AG09309 (cell line): ENCODE measurements at places on chromosomes 11 and 22.
A peak's percentile ranks its signal among the peaks of the same experiment; 100 is the strongest.

DNA sequence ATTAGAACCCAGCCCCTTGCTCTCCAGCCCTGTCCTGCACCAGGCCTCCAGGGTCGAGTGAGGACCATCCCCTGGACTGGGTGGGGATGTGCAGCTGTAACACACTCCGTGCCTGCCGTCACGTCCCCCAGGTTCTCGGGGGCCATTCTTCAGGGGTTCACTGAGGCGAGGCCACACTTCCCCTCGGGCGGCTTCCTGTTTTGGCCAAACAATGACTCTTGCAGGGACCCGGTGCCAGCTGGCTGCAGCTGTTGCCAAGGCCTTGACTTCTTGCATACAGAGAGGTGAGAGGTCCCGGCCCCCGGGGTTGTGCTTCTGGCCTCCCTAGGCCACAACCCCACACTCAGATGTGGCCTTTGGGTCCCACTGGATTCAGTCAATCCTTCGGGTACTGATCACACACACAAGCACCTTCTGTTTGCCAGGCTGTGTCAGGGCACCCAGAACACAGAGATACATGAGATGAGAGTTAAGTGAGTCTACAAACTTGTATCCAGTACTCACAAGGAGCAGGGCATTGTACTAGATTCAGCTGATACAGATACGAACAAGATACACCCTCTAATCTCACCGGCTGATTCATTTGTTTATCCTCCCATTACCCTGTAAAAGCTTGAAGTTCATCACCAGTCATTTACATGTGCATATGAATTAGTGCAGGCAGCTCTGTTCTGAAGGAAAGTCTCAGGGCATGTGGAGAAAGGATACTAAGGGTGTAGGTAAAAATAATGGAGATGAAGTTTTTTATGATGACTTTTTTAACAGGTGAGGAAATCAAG lies 32.9 kb downstream of the LRRC32 start:
- DNase-seq = no peak

DNA sequence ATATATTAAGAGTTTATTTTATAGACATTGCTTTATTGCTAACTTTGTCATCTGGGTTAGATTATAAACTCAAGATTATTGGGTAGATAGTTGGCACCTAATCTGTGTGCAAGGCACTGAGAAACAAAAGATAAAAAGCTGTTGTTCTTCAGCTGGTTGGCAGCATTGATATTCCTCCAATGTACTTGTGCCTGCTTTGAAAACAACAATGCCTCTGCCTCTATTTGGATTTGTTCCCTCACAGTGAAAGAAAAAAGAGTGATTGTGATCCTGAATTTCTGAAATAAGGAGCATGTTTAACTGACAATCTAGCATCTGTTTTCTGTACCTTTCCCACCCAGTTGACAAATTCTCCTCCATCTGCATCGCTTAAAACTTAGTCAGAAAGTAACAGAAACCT lies 98.3 kb downstream of the TYR start:
- no peak for DNase-seq

DNA sequence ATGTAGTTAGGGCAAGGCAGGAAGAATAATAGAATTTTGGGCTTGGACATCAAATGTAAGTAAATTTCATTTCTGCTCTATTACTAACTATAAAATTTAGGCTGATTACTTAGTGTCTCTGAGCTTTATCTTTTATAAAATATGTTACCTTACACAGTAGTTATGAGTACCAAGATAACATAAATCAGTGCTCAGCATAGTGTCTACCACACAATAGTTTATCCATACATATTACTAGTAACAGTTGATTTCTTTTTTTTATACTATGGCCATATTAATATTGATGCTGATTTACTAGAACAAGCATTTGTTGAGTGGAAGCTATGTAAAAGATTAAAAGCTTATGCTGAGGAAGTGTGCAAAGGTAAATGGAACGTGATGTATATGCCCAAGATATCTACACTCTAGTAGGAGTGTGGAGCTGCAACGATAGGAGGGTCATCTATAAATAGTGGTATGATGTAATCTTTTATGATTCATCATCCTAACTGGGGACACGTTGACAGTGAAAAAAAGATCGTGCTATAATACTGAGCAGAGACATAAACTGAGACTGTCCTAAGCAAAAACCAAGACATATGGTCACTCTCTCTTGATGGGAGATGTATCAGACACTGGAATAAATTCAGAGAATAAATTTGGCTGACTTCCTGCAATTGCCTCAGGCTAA lies 8.7 kb upstream of the SLC5A12 start:
- DNase-seq = no peak

GRCh38 chr11:75432911-75433321 lies at the start of gene KLHL35:
KLHL35 (minus strand) TSS chr11:75433203; CDS start chr11:75430629, 2,574 bp downstream.
- no peak for DNase-seq

- no peak for DNase-seq
These were observed 450.5 kb upstream of the CCDC90B start for GRCh38 chr11:83736684-83737083.

DNA sequence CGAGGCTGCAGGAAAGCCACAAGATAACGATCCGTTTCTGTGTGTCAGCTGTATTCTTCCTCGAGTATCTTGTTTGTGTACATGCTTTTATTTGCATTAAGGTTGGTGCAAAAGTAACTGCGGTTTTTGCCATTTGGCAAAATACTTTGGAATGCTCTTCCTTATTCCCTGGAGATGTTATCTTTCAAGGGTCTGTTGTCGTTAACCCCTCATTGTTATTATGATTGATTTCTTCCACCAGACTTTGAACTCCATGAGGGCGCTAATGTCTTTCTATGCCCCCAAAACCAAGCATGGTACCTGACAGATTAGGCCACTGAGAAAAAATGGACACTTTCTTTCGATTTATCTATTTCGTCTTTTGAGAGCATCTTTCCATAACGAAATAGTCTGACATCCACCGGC lies 563 bp upstream of the PSMA1 start:
- DNase-seq = no peak

GRCh38 chr22:30649430-30650007 lies 13.9 kb downstream of the SLC35E4 start:
- no peak for DNase-seq

DNA sequence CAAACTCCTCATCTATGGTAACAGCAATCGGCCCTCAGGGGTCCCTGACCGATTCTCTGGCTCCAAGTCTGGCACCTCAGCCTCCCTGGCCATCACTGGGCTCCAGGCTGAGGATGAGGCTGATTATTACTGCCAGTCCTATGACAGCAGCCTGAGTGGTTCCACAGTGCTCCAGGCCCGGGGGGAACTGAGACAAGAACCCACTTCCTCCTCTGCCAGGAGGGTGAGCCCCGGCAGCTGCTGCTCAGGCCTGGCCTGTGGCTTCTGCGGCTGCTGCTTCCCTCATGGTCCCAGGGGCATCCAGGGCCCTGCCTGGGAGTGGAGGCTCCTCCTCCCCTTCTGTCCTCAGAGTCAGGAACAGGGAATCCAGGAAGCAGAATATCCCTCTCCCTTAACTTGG lies 98.4 kb downstream of the ZNF280B start:
- no peak for DNase-seq

DNA sequence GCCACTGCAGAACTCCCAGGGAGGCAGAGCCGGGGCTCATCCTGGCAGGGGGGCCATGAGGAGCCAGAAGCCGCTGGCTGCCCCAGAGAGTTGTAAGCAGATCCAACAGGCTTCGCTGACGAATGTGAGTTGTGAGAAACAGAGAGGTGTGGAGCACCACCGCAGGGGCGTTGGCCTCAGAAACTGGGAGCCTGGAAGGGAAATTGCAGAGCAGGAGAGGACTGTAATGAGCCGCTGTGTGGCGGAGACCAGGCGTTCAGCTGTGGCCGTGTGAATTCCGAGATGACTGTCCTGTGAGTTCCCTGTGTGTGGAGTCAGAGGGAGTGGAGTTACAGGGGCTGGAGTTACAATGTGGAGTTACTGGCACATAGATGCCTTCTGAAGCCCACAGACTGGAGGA lies 27.7 kb upstream of the ETS1 start:
- no peak for DNase-seq

DNA sequence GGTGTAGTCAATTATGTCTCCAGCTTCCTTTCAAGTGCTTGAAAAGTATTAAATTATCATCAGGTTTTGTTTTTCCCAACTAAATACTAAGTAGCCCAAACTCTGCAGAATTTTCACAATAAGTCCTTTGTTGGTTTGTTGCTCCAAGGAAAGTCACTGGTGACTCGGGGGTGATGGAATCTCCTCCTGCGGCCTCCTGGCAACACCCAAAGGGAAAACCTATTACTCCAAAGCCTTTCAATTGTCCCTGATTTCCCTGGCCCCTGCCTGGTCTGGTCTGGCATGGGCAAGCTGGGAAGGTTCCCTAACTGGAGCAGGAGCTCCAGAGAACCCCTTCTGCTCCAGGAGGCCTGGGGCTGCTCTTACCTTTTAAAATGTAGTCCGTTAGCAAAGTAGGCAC lies 47.9 kb downstream of the FEZ1 start:
- DNase-seq = no peak

GRCh38 chr11:77142091-77142975 lies 14.3 kb downstream of the MYO7A start:
- no peak for DNase-seq

- DNase-seq = no peak
These were observed 30.9 kb downstream of the OR4D9 start for GRCh38 chr11:59542142-59542810.

DNA sequence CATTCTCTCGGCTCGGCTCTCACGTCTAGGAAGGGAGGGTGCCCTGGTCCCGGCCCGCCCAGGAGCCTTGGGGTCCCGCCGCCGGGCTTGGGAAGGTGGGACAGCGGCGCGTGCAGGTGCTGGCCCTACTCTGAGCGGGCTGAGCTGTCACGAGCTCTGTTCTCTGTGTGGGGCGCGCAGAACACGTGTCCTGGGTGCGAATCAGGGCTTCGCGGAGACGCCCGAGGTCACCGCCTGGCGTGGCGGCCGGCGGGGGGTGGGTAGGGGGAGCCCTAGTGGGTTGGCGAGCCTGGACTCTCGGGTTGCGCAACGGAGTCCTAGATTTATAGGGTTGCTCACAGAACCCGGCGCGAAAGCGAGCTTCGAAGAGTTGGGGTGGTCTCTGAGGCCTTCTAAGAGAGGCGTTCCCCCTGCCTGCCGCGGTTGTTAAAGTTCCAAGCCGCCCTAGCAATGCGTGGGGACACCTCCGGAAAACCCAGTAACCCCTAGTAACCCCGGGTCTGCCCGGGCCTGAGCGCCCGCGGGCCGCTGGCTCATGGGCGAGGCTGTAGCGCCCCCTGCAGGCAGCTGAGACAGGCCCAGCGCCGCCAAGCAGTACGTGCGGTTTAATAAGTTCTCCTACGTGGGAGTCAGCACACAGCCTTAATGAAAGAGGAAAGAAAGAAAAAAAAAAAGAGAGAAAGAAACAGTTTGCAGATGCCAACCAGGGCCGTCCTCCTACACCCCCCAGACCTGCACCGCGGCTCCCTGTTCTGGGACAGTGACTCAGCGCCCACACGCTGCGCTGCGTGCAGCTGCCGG lies 2.7 kb downstream of the ADM start:
- DNase-seq = no peak

DNA sequence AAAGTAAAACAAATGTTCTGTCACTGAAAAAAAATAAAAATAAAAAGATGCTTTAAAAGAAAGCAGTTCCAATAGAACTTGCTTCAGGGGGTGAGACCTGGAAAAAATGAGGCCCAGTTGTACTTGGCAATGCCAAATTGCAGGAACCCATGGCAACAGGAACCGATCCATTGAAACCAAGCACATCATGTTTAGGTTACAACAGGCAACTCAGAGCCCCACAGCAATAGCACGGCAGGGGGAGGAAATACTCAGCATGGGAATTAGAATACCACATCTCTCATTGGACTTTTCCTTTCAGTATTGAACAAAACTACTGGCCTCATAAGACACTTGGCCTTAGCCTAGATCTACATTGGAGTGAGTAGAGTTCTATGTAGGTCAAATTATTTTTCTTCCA lies 84.3 kb downstream of the MSANTD4 start:
- DNase-seq = no peak

DNA sequence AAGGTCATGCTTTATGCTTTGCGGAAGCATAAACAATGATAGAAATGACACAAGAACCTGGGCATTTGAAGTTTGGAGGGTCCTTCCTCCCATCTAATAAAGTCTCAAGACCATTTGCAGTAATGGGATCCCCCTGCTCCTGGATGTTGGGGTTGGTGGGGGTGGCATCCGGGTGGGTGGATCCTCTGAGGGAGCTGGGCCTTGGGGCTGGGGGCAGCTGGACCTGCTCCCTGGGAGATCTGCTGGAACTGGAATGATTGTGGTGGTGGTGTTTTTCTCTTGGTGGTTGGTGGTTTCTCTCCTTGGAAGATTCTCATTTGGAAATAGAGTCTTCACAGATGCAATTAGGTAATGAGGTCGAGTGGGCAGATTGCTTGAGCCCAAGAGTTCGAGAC lies 2.2 kb upstream of the NAP1L4 start:
- DNase-seq = no peak

GRCh38 chr11:33753304-33753967 lies 17.2 kb upstream of the CD59 start:
- DNase-seq = no peak

GRCh38 chr11:118212781-118213191 lies 12.0 kb downstream of the JAML start:
- DNase-seq = no peak

GRCh38 chr11:67389477-67389876 lies 2.3 kb upstream of the RAD9A start:
- no peak for DNase-seq

DNA sequence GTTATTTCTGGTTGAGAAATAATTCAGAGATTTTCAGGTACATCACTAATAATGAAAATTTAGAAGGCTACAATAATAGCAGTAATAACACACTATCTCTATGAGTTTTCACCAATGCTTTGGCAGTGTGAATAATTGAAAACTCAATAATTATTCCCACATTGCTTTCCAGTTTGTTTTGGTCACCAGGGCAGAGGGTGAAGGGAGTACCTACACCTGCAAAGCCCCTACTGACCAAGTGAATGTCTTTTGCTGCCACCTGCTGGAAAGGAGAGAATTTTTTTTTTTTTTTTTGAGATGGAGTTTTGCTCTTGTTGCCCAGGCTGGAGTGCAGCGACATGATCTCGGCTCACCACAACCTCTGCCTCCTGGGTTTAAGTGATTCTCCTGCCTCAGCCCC lies 3.2 kb downstream of the NELL1 start:
- DNase-seq = no peak

DNA sequence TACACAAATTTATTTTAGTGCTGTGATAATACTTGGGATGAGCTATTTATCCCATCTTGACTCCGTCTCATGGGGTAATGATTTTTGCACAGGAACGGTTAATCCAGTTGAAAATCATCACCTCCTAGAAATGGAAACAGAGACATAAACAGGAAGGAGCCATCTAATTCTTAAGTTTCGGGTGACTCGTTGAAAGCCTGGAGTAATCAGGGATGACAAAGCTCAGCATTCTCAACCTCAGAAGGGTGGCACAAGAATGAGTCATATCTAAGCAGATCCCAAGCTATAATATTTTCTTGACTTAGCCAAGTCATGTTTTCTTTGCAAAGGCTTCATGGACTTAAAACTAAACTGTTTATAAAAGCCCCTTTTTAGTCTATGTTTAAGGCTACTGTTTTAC lies 280.8 kb upstream of the CCDC90B start:
- peak; percentile 49 for DNase-seq
